ENCODE measurements at places on chromosomes 11 and 22.
A peak's percentile ranks its signal among the peaks of the same experiment; 100 is the strongest.

- DNase-seq, result peak; percentile 3
Observed at GRCh38 chr11:75903276-75903675, 88.3 kb downstream of the UVRAG start.

DNA sequence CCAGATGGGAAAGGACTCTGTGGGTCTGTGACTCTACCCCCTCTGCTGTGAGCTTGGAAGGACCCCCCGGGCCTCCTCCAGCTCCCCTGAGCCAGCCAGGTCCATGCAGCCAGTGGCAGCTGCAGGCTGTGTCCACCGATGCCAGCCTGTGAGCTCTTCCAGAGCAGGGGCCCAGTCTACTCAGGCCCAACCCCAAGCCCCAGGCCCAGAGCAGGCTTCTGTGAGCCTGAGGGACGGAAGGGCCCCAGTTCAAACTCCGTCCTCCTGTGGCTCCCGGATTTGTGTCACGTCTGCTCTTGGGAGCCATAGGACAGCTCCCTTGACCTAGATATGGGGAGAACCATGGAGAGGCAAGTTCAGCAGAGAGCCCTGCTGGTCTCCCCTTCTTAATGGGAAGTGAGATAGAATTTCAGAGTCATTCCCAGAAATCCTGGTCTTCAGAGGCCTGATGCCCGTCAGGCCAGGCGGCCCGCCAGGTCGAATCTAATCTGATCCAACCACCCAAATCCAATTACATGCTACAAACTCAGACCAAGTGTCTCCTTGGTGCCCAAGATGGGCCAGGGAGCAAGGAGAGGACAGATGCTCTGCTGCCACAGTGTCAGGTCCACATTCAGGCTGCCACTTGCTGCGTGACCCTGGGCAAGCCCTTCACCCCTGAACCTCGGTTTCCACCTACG is 75.1 kb downstream of the SCUBE1 start:
- peak; percentile 75 for DNase-seq

DNA sequence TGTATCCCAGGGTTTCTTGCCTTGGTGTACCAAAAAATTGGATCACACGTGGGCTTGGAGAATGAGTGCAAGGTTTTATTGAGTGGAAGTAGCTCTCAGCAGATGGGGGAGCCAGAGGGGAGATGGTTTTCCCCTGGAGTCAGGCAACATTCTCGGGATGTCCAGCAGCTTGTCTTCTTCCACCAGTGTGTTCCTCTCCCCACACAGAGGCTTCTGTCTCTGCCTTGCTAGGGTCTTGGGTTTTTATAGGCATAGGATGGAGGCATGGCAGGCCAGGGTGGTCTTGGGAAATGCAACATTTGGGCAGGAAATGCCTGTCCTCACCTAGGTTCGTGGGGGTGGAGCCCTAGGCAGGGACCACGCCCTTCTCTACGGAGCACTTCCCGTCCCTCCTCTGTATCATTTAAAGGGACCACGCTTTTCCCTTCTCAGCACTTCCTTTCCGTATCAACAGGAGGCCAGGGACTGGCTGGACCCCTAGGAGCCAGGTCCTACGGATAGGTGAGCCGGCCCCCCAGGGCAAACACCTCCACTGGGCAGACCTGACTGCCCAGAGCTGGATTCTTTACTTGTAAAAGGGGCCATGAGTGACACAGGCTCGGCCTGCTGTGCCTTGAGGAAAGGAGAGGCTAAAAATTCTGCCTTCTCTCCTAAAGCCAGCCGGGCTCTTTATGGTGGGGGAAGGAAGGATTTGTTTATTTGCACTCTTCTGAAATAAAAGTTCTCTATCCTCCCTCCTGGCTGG is 55.3 kb upstream of the CCDC188 start:
- peak; percentile 81 for DNase-seq

GRCh38 chr11:65855927-65856363 is 2.0 kb downstream of the CFL1 start:
- DNase-seq, result no peak

- peak; percentile 83 for DNase-seq
Observed at GRCh38 chr11:1402355-1403077, 12.8 kb downstream of the BRSK2 start.

- DNase-seq, result no peak
Observed at GRCh38 chr11:11793073-11793472, 48.7 kb upstream of the USP47 start.
